ENCODE measurements at places on chromosomes 7 and 10.
A peak's percentile ranks its signal among the peaks of the same experiment; 100 is the strongest.

DNA sequence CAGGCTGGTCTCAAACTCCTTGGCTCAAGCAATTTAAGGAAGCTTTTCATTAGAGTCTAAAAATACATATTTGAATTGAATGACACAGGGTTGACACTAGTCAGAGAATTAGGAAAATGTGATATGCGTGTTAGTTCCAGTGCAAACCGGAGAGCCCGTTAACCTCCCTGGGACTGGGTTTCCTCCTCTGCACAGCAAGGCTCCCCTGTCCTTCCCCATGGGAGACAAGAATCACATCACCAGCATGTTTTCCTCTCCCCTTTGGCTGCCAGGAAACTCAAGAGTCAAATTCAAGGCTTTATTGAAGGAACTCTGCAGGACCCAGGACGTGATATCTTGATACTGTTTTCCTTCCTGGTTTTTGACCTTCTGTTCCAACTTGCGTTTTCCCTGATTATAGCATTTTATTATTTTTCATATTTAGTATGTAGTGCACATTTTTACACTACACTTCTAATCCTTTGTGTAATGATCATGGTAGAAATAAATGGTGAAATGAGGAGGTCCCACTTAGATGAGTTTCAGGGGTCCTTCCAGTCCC, 24.9 kb downstream of the GSTO2 start:
- DNase-seq, result no peak
- no peak overlapping the region for H3K27ac ChIP-seq
- H3K27me3 ChIP-seq, result no peaks in the 10 kb centered on the region
- no peak overlapping the region for H3K4me3 ChIP-seq
- peaks cover 8% of the 10 kb centered on the region for H3K4me1 ChIP-seq

- no peaks in the 10 kb centered on the region for H3K4me1 ChIP-seq
- H3K4me3 ChIP-seq, result no peak overlapping the region
- H3K36me3 ChIP-seq, result no peaks in the 10 kb centered on the region
- H3K27me3 ChIP-seq, result no peaks in the 10 kb centered on the region
- no peak for DNase-seq
Measured at GRCh38 chr7:112990624-112991023, 96.0 kb downstream of the GPR85 start.

- no peaks in the 10 kb centered on the region for H3K27me3 ChIP-seq
- H3K4me1 ChIP-seq, result no peaks in the 10 kb centered on the region
- peak; percentile 84 for DNase-seq
- H3K36me3 ChIP-seq, result no peaks in the 10 kb centered on the region
Measured at GRCh38 chr7:121994625-121995410, 121.9 kb downstream of the PTPRZ1 start.

DNA sequence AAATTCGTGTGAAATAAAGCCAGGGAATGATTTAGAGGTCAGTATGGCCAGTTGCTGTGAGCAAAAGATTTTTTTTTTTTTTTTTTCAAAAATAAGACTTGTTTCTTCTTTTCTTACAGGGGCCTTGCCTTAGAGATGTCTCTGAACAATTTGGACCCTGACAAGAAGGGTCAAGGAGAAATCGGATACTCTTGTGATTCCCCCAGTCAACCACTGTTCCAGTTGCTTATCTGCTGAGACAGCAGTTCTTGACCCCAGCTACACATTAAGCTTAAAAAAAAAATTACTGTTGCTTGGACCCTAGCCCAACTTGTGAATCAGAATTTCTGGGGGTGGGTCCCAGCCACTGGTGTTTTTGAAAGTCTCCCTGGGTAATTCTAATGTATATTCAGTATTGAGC, 12.0 kb upstream of the FMC1 start:
- no peaks in the 10 kb centered on the region for H3K36me3 ChIP-seq
- no peaks in the 10 kb centered on the region for H3K4me1 ChIP-seq
- no peak for DNase-seq

DNA sequence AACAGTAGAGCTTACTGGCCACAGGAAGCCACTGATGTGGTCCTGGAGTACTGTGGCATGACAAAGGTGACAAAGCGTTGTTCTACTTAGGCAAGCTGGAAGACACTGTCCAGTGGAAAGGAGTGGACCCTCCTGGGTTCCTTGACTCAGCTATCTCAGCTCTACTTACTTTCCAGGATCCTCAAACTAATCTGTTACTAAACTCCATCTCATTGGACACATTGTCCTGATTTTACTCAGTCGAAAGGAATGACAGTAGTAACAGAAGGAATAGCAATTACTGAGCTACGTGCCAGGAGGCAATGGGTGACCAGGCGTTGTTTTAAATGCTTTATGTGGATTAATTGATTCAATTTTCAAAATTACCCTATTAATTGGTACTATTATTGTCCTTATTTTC, 41.6 kb downstream of the ABLIM1 start:
- H3K27ac ChIP-seq, result no peak overlapping the region
- no peaks in the 10 kb centered on the region for H3K27me3 ChIP-seq
- H3K4me3 ChIP-seq, result no peak overlapping the region
- no peaks in the 10 kb centered on the region for H3K36me3 ChIP-seq

- H3K27me3 ChIP-seq, result no peaks in the 10 kb centered on the region
- H3K4me1 ChIP-seq, result no peaks in the 10 kb centered on the region
- H3K27ac ChIP-seq, result no peak overlapping the region
- H3K4me3 ChIP-seq, result no peak overlapping the region
Measured at GRCh38 chr7:40072268-40072667, 62.2 kb downstream of the MPLKIP start.

Data from lung (tissue), 17 donors.